ENCODE measurements at places on chromosomes 5 and 9.

GRCh38 chr9:27441741-27442070 lies 82.4 kb upstream of the IFNK start:
- no peak for DNase-seq

- peak; percentile 29 for DNase-seq
These were observed 275.0 kb downstream of the PLK2 start for GRCh38 chr5:58184910-58185309.

- DNase-seq, result peak; percentile 59
These were observed 239.6 kb upstream of the TAS2R1 start for GRCh38 chr5:9869616-9870288.

GRCh38 chr5:180784497-180785097 lies 18.0 kb downstream of the MGAT1 start:
- DNase-seq, result peak; percentile 89

- no peak for DNase-seq
These were observed 65.4 kb downstream of the FRMD3 start for GRCh38 chr9:83472764-83473163.

DNA sequence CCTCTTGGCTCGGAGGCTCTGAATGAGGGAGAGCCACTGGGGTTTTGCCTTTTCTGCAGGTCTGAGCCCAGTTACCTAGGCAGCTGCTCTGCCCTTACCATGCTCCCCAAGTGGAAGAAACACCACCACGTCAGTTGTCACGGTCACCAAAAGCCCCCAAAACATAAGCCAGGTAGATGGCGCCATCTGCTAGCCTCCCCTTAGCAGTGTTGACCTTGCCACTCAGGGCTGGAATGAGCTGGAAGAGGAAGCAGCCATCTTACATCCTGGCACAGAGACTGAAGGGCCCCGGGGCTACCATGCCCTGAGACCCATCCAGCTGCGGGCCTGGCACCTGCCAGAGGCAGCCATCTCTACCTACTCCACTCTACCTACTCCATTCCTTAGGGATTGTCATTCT lies 7.4 kb downstream of the ZER1 start:
- DNase-seq, result no peak

- DNase-seq, result peak; percentile 82
These were observed 47.9 kb downstream of the DEPDC1B start for GRCh38 chr5:60651872-60652620.

DNA sequence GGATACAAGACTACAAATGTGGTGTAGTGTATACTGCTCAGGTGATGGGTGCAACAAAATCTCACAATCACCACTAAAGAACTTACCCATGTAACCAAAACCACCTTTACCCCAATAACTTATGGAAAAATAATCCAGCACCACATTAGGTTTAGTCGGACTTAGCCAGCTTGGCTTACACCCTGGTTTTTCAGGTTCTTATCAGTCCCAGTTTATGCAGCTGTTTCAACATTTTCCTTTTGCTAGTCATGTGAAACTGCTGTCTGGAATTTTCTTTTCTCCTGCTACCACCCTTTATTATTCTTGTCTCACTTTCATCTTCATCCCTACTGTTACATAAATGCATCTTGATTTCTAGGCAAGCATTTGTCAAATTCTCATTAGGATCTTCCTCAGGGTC lies 51.5 kb downstream of the STK32A start:
- no peak for DNase-seq

GRCh38 chr9:14935106-14935751 lies 25.0 kb upstream of the FREM1 start:
- DNase-seq, result peak; percentile 3

DNA sequence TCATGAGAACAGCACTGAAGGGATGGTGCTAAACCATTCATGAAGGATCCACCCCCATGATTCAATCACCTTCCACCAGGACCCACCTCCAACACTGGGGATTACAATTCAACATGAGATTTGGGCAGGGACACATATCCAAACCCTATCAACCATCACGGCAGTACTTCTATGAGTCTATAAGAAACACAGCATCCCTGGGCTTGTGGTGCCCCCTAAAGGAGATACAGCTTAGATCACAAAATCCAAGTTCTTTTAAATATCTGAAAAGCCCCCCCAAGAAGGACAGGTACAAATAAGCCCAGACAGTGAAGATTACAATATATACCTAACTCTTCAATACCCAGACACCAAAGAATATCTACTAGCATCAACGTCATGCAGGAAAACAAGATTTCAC lies 233.7 kb upstream of the ADRA1B start:
- no peak for DNase-seq

GRCh38 chr5:103060424-103060954 lies 59.4 kb downstream of the GIN1 start:
- DNase-seq, result no peak
